Activated gamma-delta T cell (primary cell): ENCODE measurements at places on chromosomes 4 and X.

GRCh38 chr4:100288161-100288560 lies 97.9 kb upstream of the DDIT4L start:
- DNase-seq = no peak

GRCh38 chr4:186789651-186790050 lies 66.0 kb upstream of the FAT1 start:
- no peak for DNase-seq

DNA sequence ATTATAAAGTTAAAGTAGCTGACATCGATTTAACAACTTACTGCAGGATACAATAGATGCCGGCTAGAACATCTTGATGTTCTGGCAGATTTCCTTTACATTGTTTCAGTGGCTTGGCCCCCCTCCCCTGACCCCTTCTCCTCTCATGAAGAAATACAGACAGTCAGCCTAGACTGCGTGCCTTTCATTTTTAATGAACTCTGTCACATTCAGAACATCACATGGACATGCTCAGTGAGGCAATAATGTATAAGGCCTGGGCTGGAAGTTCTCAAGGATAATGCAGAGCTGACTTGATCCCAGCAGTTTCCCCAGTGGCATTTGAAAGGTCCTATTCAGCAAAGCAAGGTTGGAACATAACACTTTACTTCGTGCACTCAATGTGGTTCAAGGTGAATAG lies 239.2 kb downstream of the ANK2 start:
- DNase-seq = no peak

DNA sequence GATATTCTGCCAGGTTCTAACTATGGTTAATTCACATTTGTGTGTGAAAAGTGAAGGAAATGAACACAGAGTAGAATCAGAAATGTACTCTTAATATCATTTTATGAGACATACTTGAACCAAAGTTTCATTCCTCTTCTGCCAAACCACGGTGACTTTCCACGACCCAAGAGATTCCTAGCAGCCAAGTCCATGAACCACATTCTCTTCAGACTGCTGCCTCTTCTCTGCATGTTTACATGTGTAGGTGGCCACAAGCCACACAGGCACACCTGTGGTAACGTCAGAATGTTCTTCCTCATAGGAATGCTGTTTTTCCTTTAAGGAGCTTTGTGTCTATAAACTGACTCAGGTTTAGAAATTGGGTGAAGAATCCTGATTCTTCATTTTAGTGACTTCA lies 1411.2 kb downstream of the RAPGEF2 start:
- DNase-seq = no peak

DNA sequence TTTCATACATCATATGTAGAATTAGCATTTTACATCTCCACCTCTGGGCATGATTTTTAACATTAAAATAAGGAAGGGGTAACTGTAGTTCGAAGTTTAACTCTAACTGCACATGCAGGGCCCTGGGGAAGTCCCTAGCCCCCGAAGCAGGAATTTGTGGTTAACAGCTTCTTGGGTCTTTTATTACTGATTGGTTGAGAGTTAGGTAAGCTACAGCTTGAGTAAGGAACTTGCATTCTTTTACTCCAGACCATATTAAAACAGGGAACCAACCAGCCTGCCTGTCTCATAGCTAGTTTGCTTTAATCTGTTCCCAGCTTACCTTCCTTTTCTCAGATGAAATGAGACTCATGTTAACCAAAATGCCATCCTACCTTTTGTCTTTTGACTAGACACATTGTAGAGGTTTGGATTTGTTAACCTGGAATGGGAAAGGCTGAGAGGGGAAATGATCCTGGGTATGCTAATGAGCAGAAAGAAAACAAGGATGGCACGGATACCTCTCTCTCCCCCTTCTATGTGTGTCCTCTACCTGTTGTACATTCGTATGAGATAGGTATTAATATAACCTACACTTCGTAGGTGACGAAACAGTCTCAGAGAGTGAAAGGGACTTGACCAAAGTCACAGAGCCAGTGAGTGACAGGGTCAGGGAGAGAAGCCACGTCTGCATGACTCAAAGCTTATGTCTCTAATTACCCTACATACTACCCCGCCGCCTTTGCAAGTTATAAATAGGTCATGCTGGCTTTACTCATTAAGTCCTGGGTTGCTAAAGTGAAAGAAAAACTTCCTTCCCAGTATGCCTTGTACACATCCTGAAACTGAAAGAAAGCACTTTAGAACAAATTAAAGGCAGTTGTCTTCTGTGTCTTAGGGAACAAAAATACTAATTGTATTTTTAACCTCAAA lies 119.5 kb upstream of the AFF2 start:
- DNase-seq = no peak

- DNase-seq = no peak
Observed at GRCh38 chr4:40629401-40630334, at the start of gene RBM47. RBM47 (minus strand) TSS chr4:40629864; CDS start chr4:40438893, 190,971 bp downstream.

GRCh38 chr4:20684852-20685763 lies 15.2 kb upstream of the PACRGL start:
- no peak for DNase-seq

DNA sequence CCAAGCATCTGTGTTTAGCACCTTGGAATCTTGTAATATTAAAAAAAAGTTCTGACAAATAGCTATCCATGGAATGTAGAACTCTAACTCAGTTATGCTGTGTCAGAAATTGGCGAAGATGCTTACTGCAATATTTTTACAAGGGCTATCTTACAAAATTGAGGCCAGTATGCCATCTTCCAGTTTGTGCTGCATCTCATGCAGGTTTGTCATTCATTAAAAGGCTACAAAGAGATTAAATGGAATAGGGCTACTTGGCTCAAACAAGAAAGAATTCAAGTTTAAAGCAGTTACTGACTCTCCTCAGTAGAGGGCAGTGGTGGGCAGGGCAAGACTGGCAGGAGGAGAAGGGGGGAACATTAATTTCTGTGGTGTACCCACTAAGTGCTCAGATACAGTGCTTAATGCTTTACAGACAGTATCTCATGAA lies 66.5 kb downstream of the SHROOM4 start:
- no peak for DNase-seq

- no peak for DNase-seq
Observed at GRCh38 chr4:85402371-85402770, 72.6 kb upstream of the ARHGAP24 start.

GRCh38 chrX:14872355-14872754 lies 514 bp downstream of the FANCB start:
- no peak for DNase-seq

DNA sequence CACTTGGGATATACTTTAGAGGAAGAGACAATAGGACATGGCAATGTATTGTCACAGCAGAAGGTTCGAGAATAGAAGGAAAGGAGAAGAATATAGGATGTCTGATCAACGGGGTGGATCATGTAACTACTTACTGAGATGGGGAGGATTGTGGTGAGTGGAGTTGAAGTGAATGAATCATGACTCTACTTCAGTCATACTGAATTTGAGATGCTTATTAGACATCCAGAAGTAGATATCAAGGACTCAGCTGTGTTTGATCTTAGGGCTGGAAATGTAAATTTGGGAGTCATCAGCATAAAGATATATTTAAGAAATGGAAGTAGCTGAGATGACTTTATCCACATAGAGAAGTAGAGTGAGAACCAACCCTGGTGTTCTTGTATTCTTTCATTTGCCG lies 29.1 kb upstream of the DHX15 start:
- no peak for DNase-seq

DNA sequence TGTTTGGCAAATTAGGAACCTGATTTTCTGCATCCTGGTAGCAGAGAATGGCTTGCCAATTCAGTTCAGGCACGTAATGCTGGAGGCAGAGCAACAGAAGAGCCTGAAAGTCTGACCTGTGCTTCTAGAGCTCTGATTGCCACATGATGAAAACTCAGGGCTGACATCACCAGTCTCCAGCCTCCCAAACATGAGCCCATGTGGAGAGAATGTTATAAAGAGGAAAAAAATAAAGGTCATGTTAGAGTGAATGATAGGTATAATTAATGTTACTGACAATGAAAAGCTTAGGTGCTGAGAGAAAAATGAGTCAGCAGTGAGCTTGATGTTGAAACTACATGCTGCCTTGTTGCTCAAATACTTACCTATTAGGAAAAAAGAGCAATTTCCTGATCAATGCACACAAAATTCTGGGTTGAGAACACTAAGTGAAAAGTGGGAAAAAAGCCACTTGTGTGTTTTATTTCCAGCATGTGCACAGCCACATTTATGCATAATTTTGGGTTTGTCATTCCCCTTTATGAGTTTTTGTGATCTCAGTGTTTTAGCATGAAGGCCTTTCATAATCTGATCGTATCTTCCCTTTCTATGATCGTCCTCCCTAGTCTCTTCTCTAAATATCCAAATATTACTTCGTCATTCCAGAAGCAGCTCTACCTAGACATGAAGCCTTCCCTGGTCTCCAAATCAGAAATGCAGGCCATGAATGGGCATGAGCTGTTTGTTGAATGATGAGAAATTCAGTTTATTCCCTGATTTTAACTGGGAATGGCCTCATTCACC lies 113.3 kb upstream of the CPEB2 start:
- no peak for DNase-seq

DNA sequence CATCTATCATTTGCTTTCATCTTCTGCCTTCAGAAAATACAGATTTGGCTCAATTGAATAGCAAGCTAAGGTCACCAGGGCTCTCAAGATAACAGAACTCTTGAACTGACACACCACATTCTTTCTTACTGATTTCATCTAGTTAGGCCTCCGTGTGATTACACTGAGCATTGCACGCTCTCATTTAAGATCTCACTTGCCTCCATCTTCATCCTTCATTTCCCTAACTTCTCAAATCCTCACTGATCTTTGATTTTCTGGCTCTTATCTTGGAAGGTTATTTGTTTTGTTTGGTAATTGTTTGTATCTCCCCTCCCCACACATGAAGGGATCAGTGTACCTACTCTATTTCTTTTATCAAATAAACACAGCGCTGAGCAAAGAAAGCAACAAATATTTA lies 47.7 kb downstream of the MANBA start:
- no peak for DNase-seq

DNA sequence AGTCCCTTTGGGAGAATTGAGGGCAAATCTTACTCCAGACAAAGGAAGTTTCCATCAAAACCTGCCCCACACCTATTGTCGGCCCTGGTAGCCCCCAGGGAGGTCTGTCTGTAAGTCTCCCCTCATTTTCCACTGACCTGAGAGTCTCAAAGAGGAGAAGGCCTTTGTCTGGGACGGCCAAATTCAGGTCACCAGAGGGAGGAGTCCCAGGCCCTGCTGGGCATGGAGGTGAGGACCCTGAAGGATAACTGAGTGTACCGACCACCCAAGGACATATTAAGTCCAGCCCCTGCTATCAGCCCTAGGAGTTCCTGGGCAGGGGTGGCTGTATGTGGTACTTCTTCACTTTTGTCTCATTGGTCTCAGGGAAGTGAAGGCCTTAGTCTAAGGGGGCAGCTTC lies 229.9 kb downstream of the FGF13 start:
- no peak for DNase-seq

GRCh38 chr4:23819041-23819511 lies 70.8 kb downstream of the PPARGC1A start:
- no peak for DNase-seq
